ENCODE measurements at places on chromosomes 11 and 22. TPM values are rescaled to one million over a fixed set of nuclear protein-coding genes. Genes with fewer than 3 reads are reported as not detected.
A peak's percentile ranks its signal among the peaks of the same experiment; 100 is the strongest.

- DNase-seq, result peak; percentile 70
These were observed 157.7 kb downstream of the C11orf91 start for GRCh38 chr11:33542921-33543320.

The NLRP6 gene
- 0.42 TPM for total RNA-seq

DNA sequence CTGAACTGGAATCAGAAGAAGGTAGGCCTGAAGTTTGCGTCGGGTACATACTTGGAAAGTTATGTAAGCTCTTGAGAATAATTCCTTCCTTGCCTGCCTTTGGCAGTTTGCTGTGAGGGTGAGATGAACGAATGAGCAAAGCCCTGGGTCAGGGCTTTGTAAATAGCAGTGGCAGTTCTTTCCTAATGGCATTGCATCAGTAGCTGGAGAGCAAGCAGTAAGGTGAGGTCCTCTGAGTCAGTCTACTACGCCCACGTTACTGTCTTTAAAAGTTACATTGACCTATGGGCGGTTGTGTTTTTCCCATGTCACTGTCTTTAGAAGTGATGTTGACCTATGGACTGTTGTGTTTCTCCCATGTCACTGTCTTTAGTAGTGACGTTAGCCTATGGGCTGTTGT, 179.1 kb upstream of the E2F8 start:
- no peak for DNase-seq

- no peak for DNase-seq
These were observed 2113.5 kb downstream of the LRRC4C start for GRCh38 chr11:39345834-39346442.

- no peak for DNase-seq
These were observed 22.3 kb downstream of the NTM start for GRCh38 chr11:131392528-131393255.

GRCh38 chr11:113163291-113164030, 150.9 kb upstream of the TTC12 start:
- no peak for DNase-seq

Data from esophagus muscularis mucosa (tissue), 4 donors.